ENCODE measurements at places on chromosomes 3 and 15.

GRCh38 chr3:128487813-128488635, 5.0 kb downstream of the GATA2 start:
- H3K27me3 ChIP-seq, result peaks cover 100% of the 10 kb centered on the region
- no peak for DNase-seq
- H3K27ac ChIP-seq, result no peak overlapping the region
- peaks cover 51% of the 10 kb centered on the region for H3K4me1 ChIP-seq
- H3K36me3 ChIP-seq, result no peaks in the 10 kb centered on the region

DNA sequence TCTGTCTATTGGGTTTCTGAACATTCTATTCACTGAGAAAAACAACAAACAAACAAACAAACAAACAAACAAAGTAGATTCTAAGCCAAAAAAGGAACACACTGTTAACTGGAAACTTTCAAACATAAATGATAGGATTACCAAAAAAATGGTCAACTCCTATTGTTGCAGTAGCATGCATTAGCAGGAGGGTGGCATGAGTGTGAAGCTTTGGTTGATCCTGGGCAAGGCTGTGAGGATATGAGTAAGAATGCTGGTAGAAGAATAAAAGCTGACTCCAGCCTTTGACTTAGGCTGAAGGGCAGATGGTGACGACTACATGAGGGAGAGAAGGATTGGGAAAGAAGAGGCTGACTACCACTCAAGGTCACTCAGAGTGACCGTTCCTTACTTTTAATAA, 810.3 kb downstream of the VGLL3 start:
- H3K27me3 ChIP-seq, result no peaks in the 10 kb centered on the region
- DNase-seq, result no peak
- no peak overlapping the region for H3K27ac ChIP-seq
- H3K36me3 ChIP-seq, result no peaks in the 10 kb centered on the region
- no peaks in the 10 kb centered on the region for H3K4me1 ChIP-seq

DNA sequence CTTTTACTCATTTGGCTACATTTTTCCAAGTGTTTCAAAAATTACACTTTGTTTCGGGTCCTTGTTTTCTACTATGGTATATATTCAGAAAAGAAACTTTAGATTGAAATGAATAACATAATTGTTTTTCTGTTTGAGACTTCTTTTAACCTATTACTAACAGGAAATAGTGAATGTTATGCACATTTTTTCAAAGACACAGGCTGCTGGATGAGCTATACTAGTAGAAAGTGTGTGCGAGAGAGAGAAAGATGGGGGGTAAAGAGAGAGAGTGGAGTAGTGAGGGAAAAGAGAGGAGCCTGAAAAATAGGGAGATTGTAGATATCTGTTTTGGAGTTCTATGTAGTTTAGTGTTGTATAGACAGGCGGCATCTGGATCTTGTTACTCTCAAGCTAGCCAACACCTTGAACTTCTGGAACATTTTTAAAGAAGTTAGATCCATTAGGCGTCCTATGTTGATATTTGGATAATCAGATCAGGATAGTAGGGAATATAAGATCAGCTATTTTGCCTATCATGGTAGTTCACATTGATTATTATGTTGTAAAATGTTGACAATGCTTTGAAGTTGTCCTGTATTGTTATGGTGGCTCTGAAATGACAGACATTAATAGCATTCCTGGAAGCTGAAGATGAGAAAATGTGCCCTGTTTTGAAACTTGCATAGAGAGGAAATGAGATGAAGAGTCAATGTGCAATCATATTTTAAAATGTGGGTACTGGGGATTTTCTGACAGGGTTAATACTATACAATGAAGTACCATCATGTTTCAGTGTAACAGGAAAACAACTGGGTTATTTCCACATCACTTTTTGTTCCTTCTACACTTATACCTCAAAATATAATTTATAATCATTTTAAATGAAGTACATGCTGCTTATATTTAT, 2.6 kb downstream of the RBMS3 start:
- H3K4me3 ChIP-seq, result peak overlapping the region; percentile 59
- H3K4me1 ChIP-seq, result no peaks in the 10 kb centered on the region
- no peak for DNase-seq
- no peaks in the 10 kb centered on the region for H3K27me3 ChIP-seq

GRCh38 chr15:69679623-69680228, 227.1 kb downstream of the RPLP1 start:
- no peaks in the 10 kb centered on the region for H3K27me3 ChIP-seq
- no peak for DNase-seq
- no peak overlapping the region for H3K27ac ChIP-seq

DNA sequence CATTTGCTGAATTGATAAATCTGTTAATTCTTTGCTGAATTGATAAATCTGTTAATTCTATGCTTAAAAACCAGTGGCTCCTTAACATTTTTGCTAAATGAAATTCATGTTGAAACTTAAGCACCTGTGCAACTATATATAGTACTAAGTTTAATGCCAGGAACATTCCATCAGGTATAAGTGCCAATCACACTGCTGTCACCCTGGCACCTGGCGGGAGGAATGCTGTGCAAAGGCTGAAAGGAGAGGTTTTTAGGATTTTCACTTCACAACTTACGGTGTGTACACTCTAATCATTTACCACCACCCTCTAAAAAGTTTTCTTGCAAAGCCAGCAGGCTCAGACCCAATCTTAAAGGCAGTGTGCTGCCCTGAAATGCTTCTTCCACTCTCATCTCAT, 33.5 kb upstream of the MYO5C start:
- no peak overlapping the region for H3K4me3 ChIP-seq
- peaks cover 5% of the 10 kb centered on the region for H3K4me1 ChIP-seq
- no peaks in the 10 kb centered on the region for H3K27me3 ChIP-seq
- H3K36me3 ChIP-seq, result peaks cover 10% of the 10 kb centered on the region

DNA sequence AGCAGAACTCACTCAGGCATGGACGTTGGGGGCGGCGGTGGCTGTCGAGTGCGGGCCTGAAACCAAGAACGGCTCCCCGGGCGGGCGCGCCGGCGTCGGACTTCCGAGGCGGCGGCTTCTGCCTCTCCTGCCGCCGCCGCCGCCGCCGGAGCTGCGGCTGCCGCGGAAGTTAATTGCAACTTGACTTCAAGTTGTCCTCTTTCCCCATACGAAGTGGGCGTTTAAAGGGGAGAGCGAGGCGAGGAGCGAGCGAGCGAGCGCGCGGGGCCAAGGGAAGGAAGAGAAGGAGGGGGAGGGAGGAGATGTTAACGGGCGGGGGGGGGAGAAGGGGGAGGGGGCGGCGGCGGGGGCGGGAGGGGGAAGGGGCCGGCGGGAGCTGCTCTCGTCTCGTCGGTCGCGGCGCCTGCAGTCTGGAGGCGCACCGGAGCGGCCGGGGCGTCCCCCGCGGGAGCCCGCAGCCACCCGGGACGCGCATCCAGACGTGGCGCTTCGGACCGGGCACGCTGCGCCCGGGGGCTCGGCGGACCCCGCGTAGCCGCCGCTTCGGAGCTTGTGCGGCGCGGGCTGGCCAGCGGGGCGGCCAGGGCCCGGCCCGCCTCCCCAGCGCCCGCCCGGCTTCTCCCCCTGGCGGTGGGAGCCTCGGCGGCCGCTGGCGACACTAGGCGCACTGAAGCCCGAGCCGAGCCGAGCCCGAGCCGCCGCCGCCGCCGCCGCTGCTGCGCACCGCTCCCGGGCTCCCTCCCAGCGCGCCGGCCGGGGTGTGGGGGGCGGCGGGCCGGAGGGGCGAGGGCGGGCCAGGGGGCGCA, 19.7 kb upstream of the SATB1 start:
- H3K4me1 ChIP-seq, result no peaks in the 10 kb centered on the region
- peaks cover 7% of the 10 kb centered on the region for H3K27me3 ChIP-seq
- peak; percentile 88 for DNase-seq
- H3K27ac ChIP-seq, result peak overlapping the region; percentile 99
- peaks cover 22% of the 10 kb centered on the region for H3K36me3 ChIP-seq

- H3K36me3 ChIP-seq, result no peaks in the 10 kb centered on the region
- H3K27ac ChIP-seq, result no peak overlapping the region
- DNase-seq, result no peak
Observed at GRCh38 chr15:57541271-57541670, 50.4 kb upstream of the MYZAP start.

DNA sequence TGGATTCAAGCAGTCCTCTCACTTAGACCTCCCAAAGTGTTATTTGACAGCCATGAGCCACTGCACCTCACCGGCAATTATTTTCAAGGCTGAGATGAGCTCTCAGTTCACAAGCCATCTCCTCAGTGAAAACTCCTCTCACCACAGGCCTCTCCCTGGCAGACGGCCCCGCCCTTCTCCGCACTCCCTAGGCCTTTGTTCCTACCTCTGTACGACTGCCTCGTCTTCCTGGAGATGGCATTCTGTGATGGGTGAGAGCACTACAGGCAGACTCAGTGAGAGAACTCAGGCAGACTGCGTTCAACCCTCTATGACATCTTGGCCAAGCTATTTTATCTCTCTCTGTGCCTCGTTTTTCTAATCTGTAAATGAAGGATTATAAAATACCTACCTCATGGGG, 67.0 kb upstream of the TPM1 start:
- H3K27ac ChIP-seq, result no peak overlapping the region
- H3K36me3 ChIP-seq, result no peaks in the 10 kb centered on the region
- no peak overlapping the region for H3K4me3 ChIP-seq
- no peaks in the 10 kb centered on the region for H3K4me1 ChIP-seq
- DNase-seq, result no peak

DNA sequence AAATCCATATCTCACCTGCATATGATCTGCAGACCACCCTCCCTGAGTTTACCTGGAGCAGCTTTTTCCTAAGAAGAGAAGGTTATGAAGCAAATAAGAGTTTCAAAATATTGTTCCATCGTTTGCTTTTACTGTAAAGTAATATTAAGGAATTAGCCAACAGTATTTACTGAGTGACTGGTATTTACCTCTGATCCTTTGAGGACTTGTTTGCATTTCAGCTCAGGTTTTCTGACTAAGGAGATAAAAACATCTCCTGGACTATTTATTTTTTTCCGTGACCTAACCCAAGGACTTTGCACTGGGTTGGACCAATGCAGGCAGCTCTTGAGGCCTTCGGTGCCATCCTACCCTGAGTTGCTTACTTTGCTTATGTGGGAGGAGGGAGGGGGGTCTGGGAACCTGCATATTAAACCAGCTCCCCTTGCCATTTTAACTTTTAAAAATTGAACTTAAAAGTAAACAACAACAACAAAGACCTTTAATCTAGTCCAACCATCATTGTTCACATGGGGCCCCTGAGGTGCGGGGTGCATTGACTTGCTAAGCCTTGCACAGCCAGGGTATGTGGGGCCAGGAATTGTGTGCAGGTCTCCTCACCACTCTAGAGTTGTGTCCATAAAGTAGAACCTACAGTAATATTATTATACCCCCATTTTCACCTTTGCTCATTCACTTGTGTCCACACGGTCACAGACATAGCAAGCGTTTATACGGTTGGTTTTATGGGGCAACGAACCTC, 39.3 kb downstream of the TRAK1 start:
- H3K27ac ChIP-seq, result no peak overlapping the region
- no peaks in the 10 kb centered on the region for H3K36me3 ChIP-seq
- no peak for DNase-seq
- no peaks in the 10 kb centered on the region for H3K27me3 ChIP-seq
- H3K4me3 ChIP-seq, result no peak overlapping the region

DNA sequence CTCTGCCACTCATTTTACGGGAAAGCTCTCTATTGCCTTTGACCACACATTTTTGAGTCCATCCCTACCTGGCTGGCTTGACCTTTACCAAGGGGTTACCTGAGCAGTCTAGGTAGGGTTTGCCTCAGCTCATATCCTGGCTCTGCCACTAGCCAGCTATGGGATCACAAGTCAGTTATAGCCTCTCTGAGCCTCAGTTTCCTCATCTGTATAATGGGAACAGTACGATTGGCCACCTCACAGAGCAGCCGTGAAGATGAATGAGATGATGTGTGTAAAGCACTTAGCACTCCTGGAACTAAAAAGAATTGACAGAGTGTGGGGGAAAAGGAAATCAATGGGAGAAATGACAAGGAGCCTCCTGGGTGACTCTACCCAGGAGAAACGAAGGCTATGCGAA, 28.0 kb downstream of the SPATA12 start:
- no peak for DNase-seq
- H3K36me3 ChIP-seq, result no peaks in the 10 kb centered on the region
- no peaks in the 10 kb centered on the region for H3K27me3 ChIP-seq
- H3K27ac ChIP-seq, result no peak overlapping the region
- no peak overlapping the region for H3K4me3 ChIP-seq

- H3K36me3 ChIP-seq, result no peaks in the 10 kb centered on the region
- no peak for DNase-seq
- no peak overlapping the region for H3K27ac ChIP-seq
- no peaks in the 10 kb centered on the region for H3K27me3 ChIP-seq
- H3K4me1 ChIP-seq, result peaks cover 4% of the 10 kb centered on the region
Observed at GRCh38 chr3:71208211-71209095, 375.1 kb downstream of the FOXP1 start.

DNA sequence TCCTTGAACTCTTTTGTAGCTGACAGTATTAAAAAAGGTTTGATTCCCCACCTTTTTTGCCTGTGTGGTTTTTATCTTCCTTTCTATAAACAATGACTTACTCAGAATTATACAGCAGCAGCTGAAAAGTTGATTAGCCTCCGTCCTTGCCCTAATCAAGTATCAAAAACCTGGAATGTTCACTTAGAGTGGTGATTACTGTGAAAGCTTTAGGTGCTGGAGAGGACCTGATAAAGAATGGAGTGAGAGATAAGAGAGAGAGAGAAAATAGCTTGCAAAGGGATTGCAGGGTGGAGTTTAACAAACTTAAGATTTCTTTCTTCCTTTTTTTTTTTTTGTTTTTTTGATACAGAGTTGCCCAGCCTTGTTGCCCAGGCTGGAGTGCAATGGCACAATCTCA, 6.7 kb downstream of the CGNL1 start:
- DNase-seq, result no peak
- no peaks in the 10 kb centered on the region for H3K4me1 ChIP-seq
- no peaks in the 10 kb centered on the region for H3K36me3 ChIP-seq
- H3K4me3 ChIP-seq, result no peak overlapping the region

DNA sequence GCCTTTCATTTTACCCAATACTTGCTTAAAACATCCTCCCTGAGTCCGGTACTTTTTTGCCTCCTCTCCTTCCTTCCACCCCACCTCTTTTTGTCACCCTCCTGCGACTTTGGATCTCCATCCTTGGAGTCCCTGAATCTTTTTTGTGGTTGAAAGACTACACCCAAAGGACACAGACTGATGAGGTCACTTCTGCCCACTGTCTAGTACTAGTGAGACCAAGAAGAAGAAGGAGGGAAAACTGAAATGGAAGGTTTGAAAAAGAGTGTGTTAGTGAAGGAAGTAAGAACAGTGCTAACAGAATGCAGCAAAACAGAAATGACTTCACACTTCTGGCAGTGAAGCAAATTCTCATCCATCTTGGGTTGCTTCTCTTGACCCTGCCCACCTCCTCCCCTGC, 6.6 kb downstream of the B3GNT5 start:
- no peak overlapping the region for H3K27ac ChIP-seq
- no peaks in the 10 kb centered on the region for H3K36me3 ChIP-seq
- peaks cover 14% of the 10 kb centered on the region for H3K27me3 ChIP-seq
- DNase-seq, result no peak
- H3K4me3 ChIP-seq, result no peak overlapping the region
